ENCODE measurements at places on chromosomes 12 and 14.

DNA sequence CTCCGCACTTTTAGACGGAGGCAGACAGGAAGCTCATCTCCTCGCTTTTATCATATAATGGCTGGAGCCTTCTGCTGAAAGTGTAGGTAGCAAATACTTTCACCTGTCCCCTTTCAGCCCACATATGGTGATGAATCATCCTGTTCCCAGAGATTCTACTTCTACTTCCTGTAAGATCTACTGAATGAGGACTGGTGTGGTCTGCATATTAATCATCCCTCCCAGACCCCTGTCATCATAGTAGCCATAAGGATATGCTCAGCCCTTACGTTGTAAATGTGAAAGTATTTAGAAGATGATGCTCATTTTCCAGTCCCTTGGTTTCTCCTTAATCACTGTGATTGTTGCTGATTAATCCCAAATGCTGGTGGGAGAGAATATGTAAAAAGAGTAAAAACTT is 268.2 kb upstream of the GRIP1 start:
- DNase-seq, result no peak

- no peak for DNase-seq
Observed at GRCh38 chr14:79702197-79702596, 509.1 kb downstream of the DIO2 start.

DNA sequence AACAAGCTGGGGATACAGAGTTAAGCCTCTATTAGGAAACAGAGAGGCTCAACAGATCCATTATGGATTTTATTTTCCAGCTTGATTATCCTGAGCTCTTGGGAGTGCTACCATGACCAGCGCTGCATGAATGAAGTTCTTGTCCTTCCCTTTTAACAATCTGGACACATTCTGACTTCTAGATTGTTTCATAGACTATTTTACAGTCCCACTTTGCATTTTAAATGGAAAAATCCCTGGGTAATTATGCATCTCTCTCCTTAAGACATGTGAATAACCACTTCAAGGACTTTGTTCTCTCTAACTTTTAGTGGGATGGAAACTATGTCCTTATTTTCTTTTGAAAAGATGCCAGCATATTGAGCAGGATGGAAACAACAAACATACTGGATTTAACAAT is 2.0 kb downstream of the CCDC198 start:
- DNase-seq, result no peak

DNA sequence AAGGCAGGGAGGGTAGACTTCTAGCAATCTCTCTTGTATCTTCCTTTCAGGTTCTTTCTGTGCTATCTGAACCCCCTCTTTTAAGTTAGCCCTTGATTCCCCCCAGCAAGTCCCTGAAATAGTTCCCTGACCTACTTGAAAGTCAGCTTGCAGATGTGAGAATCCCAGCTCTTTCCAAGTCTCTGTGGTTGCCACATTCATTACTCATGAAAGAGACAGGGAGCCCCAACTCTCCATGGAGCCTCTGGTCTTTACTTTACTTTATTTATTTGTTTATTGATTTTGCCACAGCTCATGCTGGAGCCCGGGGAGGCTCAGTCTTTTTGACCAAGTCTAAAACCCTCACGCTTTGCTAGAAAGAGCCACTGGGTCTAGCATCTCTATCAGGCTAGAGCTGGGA is 193.6 kb upstream of the FAR2 start:
- DNase-seq, result no peak
